ENCODE measurements at places on chromosomes 2 and 18.

DNA sequence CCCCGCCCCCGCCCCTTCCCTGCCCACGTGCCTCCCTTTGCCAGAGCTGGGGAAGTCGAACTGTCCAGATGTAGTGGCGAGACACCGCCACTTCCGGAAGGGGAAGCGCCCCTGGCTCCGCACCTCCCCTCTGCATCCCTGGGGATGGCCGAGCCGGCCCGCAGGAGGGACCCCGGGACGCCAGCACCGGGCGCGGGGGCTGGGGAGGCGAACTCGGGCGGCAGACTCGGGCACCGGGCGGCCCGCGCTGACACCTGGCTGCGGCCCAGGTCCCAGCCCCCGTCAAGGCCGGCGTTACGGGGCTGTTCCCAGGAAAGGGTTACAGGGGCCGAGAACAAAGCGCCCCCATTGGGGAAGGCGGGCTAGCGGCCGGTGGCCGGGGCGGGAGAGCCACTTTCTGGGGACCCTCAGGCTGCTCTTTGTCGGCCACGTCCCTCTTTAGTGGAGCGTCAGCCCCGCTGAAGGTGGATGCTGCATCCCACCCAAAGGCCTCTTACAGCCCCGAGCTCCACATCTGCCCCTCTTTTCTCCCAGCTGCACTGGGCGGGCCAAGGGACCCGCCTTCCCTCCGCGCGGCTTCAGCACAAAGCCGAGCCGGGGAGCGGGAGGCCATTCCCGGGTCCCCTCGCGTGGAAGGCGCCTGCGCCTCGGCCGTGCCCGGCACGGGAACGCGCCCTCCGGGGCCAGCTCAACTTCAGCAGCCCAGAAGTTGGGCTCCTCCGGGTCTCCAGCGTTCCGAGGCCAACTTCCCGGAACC lies 1.3 kb downstream of the SDC1 start:
- DNase-seq, result no peak

DNA sequence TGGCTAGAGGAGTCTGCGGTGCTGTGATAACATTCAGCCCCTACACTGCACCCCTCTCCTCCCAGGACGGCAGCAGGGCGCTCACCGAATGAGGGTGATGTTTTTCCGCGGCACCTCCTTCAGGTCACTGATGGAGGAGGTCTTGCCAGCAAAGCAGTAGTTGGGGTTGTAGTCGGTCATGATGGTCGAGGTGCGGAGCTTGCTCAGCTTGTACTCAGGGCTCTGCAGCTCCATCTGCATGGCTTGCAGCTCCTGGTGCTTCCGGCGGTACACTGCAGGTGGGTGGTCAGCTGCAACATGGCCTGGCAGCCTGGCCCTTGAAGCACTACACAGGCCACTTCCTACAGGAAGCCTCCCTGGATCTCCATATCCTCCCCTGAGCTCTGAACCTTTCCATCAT lies 108.0 kb downstream of the CLIP4 start:
- no peak for DNase-seq

DNA sequence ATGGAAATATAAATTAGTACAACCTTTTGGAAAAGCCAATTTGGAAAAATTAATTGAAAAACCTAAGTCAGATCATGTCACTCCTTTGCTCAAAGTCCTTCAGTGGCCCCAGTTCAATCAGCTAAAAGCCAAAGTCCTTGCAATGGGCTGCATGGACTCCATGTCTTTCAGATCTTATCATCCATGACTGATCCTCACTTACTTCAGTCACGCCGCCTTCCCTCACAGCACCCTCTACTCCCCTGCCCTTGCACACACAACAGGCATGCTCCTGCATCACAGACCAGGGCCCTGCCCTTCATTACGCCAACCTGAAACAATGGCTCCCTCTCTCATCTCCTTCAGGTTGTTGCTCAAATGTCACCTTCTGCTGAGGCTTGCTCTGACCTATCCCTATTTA lies 15.6 kb downstream of the KANSL3 start:
- DNase-seq, result no peak

- DNase-seq, result no peak
Observed at GRCh38 chr2:152019732-152020131, 79.1 kb downstream of the CACNB4 start.

GRCh38 chr2:220708366-220708765 lies 863.7 kb downstream of the EPHA4 start:
- DNase-seq, result no peak

DNA sequence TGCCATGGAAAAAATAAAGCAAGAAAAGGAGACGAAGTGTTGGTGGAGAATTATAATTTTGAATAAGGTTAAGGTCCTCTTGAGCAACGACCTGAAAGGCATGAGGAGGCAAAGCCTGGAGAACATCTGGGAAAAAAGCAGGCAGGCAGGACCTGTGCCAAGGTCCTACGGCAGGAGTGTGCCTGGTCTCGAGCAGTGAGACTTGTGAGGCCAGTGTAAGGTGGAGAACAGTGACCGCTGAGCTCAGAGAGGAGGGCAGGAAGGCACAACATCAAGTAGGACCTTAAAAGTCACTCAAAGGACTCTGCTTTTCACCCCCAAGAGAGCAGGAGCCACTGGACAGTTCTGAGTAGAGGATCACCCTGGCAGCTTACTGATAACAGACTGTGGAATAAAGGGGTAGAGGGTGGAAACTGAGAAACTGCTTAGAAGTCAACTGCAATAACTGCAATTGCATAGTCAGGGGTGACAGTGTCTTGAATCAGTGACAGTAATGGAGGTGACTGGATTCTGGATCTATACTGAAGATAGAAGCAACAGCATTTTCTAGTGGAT lies 3.5 kb downstream of the NOL10 start:
- DNase-seq, result no peak

- DNase-seq, result no peak
Observed at GRCh38 chr2:231409776-231410175, 14.3 kb downstream of the B3GNT7 start.

- no peak for DNase-seq
Observed at GRCh38 chr2:88738271-88738670, 46.8 kb downstream of the RPIA start.

DNA sequence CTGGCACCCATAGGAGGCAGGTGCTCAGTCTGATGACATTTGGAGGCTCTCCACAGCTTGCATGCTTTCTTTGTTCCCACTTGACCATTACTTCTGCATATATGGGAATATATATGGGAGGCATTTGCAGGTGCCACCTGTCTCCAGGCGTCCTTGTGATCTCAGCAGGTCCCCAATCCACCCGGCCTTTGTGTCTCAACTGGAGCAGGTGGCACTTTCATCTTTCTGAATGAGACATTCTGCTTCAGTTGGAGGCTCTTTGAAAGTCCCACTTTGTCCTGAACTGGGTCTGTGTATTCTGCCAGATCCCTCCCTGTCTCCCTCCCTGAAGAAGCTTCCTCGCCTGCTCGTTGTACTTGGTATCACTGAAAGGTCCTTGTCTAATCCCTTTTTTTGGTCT lies 318.1 kb upstream of the EPAS1 start:
- no peak for DNase-seq
